ENCODE measurements at places on chromosomes 7 and 10. TPM values are rescaled to one million over a fixed set of nuclear protein-coding genes. Genes with fewer than 3 reads are reported as not detected.

Gene SHH
- total RNA-seq, result not detected

Gene MKI67
- 63.0 TPM for total RNA-seq

Gene MACC1
- not detected for total RNA-seq

Gene DMTF1
- 116 TPM for total RNA-seq

Data from thoracic aorta endothelial cell (primary cell).